ENCODE measurements at places on chromosomes 2 and 18.

DNA sequence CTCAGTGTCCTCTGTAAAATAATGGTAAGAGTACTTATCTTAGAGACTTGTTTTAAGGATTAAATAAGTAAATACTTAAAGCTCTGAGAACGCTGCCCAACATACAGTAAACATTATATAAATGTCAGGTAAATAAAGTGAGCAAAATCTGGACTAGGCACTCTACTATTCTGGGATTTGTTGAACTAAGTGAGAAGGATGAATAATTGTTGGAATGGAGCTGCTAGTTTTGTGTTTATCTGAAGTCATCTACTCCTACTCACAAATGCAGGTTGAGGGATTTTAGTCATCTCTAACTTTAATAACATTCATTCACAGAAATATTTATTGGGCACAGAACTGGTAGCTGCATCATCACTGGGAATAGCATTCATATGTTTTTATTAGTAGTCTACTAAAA lies 103.4 kb downstream of the MEIS1 start:
- no peak for DNase-seq

DNA sequence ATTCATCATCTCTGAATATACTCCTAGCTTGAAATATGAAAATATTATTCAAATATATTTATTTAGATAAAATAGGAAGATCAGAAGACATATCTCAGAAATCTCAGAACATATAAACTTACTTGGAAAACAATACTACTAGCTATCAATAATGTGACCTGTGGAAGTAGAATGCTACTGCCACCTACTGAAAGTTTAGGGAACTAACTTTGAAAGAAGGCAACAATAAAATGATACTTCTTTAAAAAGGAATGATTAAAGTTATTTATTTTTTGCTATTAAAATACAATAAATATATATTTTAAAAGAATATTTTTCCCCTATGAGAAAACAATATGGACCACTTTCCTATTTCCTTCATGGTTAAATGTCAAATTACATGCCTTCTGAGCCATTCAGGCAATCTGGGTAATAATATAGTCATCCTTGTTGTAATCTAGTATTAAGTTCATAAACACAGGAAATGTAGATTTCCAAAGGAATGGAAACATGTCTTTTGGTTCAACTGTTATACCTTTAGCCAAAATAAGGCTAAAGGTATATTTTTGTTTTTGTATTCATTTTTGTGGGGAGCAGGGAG lies 26.0 kb downstream of the ACADL start:
- no peak for DNase-seq

DNA sequence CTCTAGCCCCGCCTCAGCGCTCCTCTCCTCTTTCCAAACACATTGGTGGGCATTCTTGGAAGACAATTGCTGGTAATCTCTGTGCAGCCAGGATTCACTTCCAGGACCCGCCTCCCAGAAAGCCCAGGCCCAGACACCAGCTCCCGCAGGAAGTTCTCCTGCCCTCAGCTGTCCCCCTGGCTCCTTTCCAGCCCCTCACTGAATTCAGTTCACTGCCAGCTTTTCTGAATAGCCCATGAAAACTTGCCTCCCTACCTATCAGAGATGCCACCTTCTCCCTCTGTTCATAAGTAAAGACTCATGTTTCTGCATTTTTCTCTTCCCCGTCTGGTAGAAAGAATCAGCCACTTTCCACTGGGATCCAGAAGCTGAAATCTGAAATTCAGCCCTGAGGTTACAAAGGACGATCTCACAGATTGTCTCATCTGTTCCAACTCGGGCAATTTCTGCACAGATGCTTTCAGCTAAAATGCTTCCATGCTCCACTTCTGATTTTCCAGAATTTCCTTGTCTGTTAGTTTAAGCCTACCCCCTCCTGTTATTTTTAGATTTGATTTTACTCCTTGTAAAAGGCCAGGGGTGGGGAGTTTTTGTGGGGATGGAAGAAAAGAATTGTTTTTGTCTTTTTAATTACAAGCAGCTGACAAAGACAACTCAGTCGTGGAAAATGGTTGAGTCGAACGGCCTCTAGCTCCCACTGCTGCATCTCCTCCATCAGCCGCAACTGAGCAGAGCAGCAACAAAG lies 98.1 kb downstream of the SP3 start:
- DNase-seq, result no peak

DNA sequence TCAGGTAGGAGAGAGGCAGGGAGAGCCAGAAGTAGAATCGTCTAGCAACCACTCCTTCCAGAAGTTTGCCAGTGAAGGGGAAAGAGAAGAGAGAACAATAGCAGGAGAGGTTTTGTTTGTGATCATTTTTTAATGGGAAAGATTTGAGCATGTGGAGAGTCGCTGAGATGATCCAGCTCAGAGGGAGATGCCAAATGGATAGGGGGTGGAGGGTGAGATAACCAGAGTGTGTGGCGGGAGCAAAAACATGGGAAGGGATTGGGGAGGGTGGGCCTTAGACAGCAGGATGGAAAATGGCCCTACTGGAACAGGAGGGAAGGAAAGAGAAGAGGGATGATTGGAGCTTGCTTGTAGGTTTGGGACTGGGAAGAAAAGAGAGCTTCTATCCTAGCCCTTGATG lies 269.8 kb downstream of the GLI2 start:
- DNase-seq, result no peak

- DNase-seq, result no peak
Observed at GRCh38 chr2:107932488-107932887, 53.8 kb upstream of the SLC5A7 start.

DNA sequence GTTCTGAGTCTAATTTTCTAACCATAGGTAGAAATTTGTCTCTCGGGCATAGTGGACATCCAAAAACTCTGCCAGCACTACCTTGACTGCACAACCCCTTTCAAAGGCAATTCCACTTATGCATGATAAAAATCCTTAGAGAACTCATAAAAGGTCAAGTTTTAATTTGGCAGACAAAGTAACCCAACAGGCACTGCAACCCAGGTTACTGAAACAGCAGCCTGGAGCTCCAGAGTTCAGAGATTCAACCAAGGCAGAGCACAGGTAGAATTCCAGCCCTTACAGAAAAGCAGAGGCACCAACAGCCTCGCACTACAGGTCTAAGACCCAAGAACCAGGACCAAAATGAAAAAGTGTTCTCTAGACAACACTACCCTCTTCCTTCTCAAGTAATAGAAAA lies 1.8 kb downstream of the DTNB start:
- DNase-seq, result no peak

DNA sequence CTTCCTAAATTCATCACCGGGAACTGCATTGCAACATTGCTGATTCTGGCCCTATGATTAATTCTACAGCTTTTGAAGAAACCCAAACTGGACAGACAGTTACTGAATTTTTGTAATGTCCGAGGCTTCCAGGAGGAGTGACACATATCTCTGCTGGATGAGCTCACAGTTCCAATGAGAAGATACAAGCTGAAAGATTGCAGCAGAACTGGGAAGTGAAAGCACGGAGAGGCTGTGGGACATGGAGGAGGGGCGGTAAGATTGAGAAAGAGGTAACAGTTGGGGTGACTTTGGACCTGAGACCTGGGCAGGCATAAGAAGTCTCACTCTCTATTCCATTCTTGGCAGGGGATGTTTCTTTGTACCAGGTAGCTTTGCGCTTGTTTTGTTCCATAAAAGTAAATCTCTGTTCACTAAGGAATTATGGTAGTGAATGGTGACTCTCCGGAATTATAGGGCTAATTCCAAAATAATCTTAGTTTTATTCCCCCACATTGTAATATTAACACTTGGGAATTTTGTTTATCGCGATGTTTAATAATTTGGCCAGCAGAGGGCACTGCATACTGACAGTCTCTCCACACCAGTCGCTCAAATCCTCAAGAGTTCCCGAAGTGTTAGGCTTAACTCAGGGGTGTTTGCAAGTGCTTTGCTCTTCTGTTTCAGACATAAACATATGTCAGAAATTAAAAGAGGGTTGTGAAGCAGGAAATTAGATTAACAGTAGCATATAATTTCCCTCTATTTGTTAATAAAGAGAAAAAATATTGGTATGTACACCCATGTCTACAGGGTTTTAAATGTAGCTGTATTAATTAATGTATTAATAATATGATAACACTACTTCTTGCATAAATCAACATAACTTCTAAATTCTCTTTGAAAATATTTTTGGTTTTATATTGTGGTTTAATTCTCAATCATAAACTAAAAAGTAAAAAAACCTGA lies 201.4 kb downstream of the SOCS6 start:
- DNase-seq, result peak; percentile 70

GRCh38 chr2:201781557-201782051 lies 871 bp upstream of the ALS2 start:
- no peak for DNase-seq

GRCh38 chr2:102438578-102438977 lies 15.6 kb downstream of the IL18RAP start:
- no peak for DNase-seq

DNA sequence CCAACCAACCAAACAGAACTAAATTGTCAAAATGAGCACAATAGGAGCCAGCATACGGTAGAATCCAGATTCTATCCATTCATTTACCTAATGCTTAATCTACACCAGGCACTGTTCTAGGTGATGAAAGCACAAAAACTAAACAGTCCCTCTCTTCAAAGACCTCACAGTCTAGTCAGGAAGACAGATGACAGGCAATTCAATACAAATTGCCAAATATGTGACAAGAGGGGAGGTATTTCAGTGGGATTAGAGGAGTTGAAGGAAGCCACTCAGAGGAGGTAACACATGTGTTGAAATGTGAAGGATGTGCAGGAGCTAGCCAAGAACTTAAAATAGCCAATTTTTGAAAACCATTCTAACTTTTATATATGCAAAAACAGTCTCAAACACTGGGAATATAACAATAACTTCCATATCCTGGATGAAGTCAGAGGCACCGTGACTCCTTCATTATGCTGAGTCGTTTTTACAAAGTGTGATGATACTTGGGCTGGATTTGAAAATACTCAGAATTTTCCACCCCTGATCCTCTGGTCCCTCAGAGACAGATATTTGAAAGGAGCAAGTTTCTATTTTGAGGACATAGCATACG lies 204.9 kb downstream of the PID1 start:
- DNase-seq, result no peak

GRCh38 chr2:165176780-165177179 lies 27.1 kb downstream of the SCN3A start:
- DNase-seq, result no peak

DNA sequence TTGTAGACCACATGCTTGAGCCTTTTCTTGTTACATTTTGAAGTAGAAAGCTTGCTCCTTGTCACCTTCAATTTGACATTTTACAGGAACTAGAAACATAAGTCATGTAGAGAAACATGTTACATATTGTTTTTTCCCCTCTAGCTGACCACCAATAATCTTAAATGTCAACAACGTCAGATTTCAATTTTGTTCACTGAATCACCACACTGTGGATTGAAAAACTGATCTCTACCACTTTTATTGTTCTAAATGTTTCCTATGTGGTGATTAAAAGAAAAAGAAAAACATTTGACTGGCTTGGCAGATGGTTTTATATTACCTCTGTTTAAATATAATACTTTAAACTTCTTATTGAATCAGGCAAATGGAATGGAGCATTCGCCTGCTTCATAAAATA lies 87.7 kb downstream of the DSEL start:
- no peak for DNase-seq

GRCh38 chr2:67215214-67216055 lies 181.7 kb upstream of the ETAA1 start:
- DNase-seq, result no peak

DNA sequence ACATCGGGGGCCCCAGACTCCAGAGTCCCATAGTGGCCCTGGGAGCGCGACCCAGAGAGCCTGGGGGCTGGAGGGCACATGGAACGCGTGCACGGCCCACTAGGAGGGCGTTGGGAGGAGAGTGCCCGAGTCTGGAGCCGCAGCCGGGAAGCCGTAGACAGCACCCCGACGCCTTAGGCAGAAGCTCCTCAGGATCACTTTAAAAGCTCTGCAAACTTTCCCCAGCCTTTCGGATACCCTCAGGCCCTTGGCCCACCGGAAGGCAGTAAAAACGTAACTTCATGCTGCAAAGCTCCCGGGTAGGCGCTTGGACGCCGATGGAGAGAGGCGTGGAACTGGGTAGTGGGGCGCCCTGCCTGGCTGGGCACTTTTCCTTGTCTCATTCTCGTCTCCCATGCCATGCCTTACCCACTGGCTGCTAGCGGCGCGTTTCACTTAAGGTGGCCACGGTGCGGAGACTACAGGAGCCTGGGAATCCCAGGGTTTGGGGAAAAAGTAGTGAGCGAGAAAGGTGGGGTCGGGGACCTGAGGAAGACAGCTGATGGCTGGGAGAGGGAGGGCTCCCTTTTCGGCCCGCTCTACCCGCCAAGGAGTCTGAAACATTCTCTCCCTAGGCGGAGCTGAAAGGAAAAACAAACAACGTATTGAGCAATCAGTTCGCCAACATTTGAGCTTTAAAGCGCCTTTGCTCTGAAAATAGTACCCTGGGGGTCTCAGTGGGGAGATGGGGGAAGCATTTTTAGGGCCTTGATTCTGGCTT lies 141.8 kb downstream of the MEIS1 start:
- DNase-seq, result no peak

- DNase-seq, result no peak
Observed at GRCh38 chr2:174788291-174788929, 24.1 kb upstream of the CHRNA1 start.

DNA sequence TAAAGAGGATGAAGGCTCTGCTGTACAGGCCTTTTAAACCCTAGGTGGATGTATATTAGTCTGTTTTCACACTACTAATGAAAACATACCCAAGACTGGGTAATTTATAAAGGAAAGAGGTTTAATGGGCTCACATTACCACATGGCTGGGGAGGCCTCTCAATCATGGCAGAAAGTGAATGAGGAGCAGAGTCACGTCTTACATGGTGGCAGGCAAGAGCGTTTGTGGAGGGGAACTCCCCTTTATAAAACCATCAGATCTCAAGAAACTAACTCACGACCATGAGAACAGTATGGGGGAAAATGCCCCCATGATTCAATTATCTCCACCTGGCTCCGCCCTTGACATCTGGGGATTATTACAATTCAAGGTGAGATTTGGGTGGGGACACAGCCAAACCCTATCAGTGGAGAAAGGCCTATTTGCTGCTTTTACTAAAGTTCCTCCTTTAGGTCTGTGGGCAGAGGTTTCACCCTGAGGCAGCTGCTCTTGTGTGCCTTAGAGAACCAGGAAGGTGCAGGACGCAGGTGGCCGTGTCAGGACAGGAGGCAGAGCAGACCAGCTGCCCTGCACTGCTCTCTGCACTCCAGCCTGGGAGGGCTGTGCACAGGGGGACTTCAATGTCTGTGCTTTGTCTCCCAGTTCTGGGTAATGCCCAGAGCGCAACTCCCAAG lies 178.8 kb upstream of the HDAC4 start:
- DNase-seq, result no peak

DNA sequence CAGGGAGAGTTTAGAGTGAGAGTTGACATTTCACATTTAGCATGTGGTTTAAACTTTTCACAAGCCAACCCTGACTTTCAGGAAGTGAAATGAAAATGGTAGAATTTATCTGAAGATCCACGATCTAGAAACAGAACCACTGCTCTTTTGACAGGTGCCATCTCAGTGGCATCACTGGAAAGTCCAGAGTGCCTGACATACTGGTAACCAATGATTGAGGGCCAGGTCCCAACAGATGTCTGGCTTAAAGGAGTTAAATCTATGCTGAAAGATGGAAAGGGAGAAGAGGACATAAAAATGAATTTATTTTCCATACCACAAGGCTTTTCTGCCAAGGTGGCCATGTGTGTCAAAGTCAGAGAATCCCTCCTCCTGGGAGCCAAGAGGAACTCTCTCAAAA lies 2.7 kb downstream of the IL36G start:
- no peak for DNase-seq

- no peak for DNase-seq
Observed at GRCh38 chr18:10661317-10661716, 135.5 kb downstream of the NAPG start.

Data from hypothalamus (tissue), 51 donors.